ENCODE measurements at places on chromosomes 7 and 10.

DNA sequence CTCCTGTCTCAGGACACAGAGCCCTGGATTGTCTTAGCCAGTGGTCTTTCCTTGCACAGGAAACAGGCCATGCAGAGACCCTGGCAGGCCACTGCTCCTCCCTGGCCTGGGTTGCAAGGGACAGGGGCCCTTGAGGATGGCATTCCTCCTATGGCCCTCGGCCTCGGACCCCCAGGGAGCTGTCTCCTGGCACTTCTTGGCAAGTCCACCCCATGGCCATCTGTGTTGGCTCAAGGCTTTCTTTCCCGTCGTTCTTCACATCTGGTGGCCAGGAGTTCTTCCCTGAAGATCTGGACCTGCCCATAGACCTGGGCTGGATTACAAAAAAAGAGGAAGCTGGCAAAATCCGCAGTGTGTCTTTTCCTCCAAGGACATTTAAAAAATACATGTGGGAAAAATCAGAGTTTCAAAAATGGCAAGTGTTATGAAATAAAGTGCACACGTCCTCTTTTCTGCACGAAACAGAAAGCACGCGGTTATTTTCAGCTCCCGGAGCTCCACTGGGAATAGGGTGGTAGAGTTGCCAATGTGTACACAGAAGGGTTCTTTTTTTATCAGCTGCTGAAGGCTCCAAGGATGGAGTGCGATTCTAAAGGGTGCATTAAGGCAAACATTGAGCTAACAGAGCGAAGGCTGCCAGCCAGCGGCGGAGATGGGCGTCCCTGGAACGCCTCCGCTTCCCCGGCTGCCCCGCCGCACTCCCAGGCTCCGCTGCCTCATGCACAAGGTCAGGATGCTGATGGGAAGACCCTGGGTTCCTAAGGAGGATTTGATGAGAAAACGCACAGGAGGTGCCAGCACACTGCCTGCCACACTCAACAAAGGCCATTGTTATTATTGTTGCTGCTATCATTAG is 62.8 kb upstream of the FAM20C start:
- DNase-seq = no peak

GRCh38 chr7:106140406-106141173 is 28.5 kb upstream of the SYPL1 start:
- no peak for DNase-seq

DNA sequence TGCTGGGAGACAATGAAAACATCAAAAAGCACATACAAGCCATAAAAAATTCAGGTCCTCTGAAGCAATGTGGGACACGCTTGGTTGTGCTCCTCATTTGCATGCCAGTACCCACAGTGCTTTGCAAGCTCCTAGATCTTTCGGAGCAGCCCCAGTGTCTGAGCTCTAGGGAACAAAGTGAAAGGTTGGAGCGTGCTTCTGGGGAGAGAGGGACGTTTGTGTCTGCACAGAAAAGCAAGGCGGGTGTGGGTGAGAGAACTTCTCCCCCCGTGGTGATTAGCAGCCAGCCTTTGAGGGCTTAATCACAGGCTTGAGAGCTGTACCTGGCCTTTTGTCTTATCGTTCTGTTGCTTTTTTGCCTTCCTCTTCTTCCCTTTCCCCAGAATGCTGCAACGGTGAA is 76.7 kb upstream of the HABP2 start:
- no peak for DNase-seq

DNA sequence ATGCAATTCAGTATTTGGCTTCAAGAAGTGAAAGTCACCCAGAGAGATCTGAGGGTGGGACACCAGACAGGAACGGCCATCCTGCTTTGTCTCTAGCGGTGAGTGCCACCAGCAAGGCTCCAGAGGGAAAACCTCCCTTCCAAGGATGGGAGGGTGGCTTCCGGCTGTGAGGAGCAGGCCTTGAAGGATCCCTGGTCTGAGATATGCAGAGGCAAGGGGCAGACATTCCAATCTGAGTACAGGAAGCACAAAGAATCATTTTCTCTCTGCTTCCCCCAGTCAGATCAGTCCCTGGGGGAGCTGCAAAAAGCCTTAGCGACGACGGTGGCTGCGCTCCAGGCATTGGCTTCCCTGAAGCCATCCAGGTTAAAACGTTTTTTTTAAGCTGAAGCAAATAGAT is 167.4 kb downstream of the TEX36 start:
- no peak for DNase-seq

GRCh38 chr10:1809139-1809741 is 71.9 kb upstream of the ADARB2 start:
- DNase-seq = no peak

DNA sequence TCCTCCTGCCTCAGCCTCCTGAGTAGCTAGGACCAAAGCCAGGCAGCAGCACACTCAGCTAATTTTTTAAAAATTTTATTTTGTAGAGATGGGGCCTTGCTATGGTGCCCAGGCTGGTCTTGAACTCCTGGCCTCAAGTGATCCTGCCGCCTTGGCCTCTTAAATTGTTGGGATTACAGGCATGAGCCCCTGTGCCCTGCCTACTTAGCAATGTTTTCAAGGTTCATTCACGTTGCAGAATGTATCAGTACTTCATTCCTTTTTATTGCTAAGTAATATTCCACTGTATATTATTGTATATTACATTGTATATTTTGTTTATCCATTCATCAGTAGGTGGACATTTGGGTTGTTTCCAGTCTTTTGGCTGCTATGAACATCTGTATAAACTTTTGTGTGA is 44.2 kb downstream of the PUS7 start:
- no peak for DNase-seq

- no peak for DNase-seq
These were observed 34.3 kb upstream of the PHF14 start for GRCh38 chr7:10939237-10939910.

DNA sequence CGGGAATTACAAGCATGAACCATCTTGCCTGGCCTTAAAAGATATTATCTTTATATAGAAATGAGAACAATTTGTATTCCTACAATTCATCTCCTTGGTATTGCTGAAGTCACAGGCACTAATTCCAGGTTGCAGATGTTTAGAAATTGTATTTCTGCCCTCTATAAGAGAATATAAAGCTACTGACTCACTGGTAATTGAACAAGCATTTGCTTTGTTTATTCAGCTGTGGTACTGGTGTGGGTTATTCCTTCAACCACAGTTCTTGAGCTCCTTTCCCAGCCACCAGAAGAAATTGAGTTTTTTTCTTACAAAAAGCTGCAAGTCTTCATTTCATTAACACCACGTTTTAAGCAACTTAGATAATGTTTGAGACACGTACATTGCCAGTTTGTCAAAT is 29.0 kb upstream of the MPP7 start:
- DNase-seq = no peak

- DNase-seq = no peak
These were observed 1.1 kb downstream of the ACTL6B start for GRCh38 chr7:100654908-100655831.

GRCh38 chr7:157001920-157002818 is 8.3 kb downstream of the MNX1 start:
- no peak for DNase-seq

GRCh38 chr10:13046851-13047528 is 45.5 kb upstream of the CCDC3 start:
- no peak for DNase-seq

GRCh38 chr10:43596546-43596945 is 9.7 kb upstream of the ZNF485 start:
- no peak for DNase-seq

GRCh38 chr10:11011984-11012383 is 5.7 kb upstream of the CELF2 start:
- no peak for DNase-seq

GRCh38 chr7:152894295-152895170 is 135.0 kb downstream of the ACTR3B start:
- no peak for DNase-seq

- no peak for DNase-seq
These were observed 37.8 kb upstream of the SEM1 start for GRCh38 chr7:96747418-96747940.

DNA sequence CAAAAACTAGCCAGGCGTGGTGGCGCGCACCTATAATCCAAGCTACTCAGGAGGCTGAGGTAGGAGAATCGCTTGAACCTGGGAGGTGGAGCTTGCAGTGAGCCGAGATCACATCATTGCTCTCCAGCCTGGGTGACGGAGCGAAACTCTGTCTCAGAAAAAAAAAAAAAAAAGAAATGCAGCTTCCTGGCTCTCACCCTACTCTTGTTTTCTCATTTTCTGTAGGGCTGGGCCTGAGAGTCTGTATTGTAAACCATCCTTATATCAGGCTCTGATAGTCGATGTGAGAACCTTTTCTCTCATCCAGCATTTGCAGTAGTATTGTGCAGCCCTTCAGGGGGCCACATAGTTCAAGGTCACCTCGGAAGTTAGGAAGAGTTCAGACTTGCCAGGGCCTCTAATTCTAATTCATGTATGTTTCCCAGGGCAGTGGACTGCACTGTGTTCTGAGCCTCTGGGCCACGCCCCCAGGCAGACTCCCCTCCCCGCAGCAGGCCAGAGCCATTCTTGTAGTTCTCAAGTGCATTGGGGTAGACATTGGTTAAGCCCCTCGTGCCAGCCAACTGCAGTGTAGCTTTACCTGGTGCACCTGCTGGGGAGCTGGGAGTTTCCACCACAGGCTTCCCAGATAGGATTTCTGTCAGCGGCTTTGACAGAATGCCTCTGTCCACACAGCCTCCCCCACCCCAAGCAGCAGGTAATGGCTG is 38.3 kb upstream of the PDCD4 start:
- DNase-seq = no peak

GRCh38 chr10:80148166-80148805 is 15.8 kb downstream of the PLAC9 start:
- DNase-seq = no peak

DNA sequence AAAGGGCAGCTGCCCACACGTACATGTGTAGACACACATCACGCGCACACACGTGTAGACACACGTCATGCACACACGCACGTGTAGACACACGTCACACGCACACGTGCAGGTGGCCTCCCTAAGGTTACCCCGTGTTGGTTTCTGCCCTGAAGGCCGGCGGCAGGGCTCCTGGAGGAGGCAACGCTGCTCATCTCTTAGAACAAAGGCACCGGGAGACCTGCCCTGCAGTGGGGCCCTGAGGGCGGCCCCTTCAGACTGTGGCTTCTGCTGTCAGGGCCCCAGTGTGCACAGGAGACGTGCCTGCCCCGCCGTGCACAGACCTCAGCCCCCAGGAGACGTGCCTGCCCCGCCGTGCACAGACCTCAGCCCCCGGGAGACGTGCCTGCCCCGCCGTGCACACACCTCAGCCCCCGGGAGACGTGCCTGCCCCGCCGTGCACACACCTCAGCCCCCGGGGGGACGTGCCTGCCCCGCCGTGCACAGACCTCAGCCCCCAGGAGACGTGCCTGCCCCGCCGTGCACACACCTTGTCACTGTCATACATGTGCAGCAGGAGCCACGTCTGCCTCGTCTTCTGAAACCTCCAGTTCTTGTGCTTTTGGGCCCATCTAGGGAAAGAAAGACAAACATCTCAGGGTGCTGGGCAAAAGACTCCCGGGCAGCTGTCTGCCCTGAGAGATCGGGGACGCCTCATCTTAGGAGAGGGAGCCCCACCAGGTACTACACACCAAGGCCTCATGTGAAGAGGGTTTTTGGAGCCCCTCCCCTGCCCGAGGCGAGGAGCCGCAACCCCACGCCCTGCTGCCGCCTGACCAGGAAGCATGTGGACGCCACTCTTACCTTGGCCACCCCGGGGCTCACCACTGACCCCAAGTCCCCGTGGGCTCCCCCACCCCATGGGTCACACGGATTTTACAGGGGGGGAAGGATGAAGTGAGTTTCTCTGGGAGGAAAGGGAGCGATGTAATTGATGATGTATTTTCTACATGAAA is 17.3 kb downstream of the CYP2W1 start:
- no peak for DNase-seq

DNA sequence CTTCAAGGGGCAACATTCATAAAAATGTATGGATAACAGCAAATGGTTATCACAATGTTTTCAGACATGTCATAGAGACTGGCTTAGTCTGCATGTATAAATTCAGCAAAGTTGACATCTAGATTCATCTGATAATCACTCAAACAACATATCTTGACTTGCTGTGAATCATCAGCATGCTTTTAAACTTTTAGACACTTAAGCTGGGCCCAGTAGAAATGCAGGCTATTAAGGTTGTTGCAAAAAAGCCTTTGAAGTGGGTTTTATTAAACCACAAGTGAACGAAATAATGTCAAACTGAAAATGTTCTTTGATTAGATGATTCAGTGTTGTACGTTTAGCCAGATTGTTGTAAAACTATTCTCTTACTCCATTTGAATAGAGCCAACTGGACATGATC is 759.6 kb downstream of the NXPH1 start:
- no peak for DNase-seq

GRCh38 chr10:100020142-100020885 is 10.6 kb upstream of the DNMBP start:
- no peak for DNase-seq

DNA sequence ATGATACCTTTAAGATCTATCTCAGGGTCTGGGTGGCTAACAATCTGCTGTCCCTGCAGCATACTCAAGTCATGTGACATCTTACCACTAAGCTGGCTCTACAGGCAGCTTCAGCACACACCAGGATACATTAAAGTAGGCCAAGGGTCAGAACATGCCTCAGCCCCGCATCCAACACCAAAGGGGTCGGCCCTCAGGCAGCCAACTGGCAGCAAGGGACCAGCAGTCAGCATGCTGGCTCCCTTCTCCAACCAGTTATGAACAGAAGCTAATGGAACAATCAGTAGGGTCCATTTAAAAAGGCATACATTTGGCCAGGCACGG is 37.1 kb downstream of the FAM53B start:
- DNase-seq = no peak

GRCh38 chr10:130459851-130460490 is 323.8 kb downstream of the GLRX3 start:
- DNase-seq = no peak

DNA sequence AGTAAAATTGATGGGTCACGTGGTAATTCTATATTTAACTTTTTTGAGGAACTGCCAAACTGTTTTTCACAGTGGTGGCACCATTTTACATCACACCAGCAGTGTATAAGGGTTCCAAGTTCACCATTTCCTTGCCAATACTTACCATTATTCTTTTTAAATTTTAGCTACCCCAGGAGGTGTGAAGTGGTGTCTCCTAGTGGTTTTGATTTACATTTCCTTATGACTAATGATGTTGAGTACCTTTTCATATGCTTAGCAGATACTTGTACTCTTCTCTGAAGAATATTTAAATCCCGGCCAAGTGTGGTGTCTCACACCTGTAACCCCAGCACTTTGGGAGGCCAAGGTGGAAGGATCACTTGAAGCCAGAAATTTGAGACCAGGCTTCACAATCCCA is 28.5 kb downstream of the FHIP2A start:
- no peak for DNase-seq

GRCh38 chr7:151792086-151792485 is 84.8 kb downstream of the PRKAG2 start:
- DNase-seq = no peak
